CD4-positive, alpha-beta T cell treated with Interleukin-10 for 1 hour (primary cell): ENCODE measurements at places on chromosomes 5 and 9.

- no peak for DNase-seq
Observed at GRCh38 chr9:90642570-90643539, at the start of gene DIRAS2. TSS of gene DIRAS2 (minus strand) at chr9:90642824. CDS start at chr9:90613827, 28,997 bp downstream.

DNA sequence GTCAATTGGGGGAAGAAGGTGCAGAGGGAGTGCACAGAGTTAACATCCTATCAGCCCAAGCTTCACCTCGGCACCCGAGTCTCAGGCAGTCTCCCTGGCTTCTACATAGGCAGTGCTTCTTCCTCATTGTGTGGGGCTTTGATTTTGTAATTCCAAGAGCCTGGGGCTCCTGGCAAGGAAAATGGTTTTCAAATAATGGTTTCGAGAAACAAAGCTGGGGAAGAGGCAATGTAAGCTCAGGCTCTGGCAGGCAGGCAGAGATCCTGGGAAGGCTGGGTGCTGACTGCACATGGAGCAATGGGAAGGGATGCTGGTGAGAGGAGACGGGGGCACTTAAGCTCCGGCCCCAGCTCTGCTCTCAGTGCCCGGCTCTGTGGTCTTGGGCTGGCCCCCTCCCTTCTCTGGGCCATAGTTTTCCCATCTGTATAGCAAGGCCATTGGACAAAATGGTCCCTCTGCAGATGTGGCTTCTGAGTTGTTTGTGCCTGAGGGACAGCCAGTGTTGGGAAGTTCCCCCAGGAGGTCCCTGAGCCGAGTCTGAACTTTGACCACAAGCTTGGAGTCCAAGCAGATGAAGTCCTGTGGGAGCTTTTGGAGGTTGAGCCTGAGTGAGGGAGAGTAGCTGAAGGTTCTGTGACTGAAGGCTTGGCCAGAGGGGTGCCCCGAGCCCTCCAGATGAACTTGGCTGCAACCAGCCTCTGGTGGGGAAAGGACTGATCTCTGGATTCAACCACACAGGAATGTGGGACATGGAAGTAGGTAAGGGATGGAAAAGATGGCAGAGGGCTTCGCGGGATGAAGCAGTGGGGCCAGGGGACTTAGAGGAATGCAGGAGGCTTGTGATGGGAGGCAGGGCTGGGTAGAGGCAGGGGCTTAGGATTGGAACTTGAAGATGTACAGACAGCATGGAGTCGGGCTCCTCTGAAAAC, 28.5 kb upstream of the IL17B start:
- DNase-seq, result no peak

- DNase-seq, result no peak
Observed at GRCh38 chr9:105697871-105698270, 3.5 kb downstream of the TMEM38B start.

DNA sequence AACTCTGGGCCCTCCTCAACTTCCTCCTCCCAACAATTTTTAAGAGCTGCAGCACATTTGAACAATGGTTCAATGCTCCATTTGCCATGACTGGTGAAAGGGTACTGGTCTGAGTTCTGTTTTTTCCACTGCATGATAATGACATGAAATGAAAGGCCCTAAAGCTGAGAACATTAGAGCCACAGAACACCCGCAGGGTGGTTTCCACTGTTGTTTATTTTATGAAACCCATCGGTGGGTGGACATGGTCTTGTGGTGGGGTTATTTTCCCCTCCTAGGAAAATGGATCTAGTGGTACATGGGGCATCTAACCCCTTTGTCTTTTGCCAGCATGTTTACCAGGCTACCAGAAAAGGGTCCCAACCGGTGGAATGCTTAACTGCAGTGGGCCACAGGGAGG, 71.8 kb downstream of the SMARCA2 start:
- DNase-seq, result no peak

GRCh38 chr5:165410476-165410875, 1905.1 kb downstream of the MAT2B start:
- no peak for DNase-seq

GRCh38 chr9:136694163-136694871, 7.1 kb upstream of the AGPAT2 start:
- no peak for DNase-seq

GRCh38 chr5:25688156-25688555, 1043.4 kb upstream of the CDH10 start:
- DNase-seq, result no peak

DNA sequence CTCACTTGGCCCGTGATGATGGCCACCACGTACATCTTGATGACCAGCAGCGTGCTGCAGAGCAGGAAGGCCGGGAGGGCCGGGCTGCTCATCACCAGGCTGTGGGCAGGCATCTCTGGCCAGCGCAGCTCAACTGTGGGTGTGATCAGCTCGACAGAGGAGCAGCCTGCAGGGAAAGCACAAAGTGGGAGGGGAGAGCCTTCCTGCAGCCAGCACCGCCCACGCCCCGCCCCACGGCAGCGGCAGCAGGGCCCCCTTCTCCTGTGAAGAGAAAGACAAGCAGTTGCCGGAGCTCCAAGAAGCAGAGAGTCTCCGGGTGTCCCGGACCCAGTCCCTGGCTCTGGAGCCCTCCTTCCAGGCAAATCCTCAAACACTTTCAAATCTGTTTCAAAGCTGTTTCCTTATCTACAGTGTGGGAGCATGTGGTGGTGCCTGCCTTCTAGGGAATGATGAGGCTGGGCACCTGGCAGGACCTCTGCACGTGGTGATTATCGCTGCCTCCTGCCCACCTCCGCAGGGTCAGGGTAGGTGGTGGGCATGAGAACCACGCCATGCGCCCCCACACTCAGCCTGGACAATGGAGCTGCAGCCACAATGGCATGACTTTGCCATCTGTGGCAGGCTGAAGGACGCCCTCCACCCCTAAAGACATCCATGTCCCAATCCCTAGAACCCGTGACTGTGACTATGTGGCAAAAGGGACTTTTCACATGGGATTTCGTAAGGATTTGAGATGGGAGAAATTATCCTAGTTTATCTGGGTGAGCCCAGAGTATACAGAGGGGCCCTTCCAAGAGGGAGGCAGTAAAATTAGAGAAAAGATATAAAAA, at the start of gene PTGES:
Gene PTGES (minus strand): TSS at position 143 of the 830 bp plus-strand sequence. CDS start 30 bp downstream, at position 113.
- DNase-seq, result peak; percentile 49

DNA sequence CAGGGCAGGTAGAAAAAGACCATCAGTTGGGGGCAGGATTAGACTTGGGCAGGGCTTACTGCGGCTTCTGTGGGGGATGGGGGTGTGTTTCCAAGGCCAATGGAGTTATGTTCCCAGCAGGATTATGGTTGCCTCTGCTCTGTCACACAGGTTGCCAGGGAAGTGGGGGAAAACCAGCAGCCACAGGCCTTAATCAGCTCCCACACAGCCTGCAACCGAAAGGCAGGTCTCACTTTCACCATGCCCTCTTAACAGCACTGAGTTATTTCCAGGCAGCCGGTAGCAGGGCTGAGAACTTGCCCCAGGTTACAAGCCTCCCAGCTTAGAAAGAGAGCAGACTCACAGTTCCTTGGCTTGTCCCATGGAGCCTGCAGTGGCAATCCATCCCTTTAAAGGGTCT, 205.5 kb downstream of the FGF10 start:
- DNase-seq, result no peak

DNA sequence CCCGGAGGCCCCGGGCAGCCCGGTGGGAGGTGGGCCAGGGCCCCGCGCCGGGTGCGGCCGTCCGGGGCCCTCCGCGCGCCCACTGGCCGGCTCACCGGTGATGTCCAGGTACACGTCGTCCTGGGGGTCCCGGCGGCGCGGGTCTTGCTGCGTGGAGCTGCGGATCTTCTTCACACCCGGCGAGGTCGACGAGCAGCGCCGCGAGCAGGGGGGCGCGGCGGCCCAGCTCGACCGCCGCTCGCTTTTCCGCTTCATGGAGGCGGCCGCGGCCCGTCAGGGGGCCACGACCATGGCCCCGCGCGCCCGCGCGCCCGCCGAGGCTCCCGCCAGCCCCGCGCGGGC, 548 bp downstream of the CDC14B start:
- no peak for DNase-seq

GRCh38 chr5:163534492-163535094, 29.2 kb downstream of the MAT2B start:
- DNase-seq, result no peak

GRCh38 chr5:176180781-176181180, 57.4 kb upstream of the SIMC1 start:
- DNase-seq, result no peak

DNA sequence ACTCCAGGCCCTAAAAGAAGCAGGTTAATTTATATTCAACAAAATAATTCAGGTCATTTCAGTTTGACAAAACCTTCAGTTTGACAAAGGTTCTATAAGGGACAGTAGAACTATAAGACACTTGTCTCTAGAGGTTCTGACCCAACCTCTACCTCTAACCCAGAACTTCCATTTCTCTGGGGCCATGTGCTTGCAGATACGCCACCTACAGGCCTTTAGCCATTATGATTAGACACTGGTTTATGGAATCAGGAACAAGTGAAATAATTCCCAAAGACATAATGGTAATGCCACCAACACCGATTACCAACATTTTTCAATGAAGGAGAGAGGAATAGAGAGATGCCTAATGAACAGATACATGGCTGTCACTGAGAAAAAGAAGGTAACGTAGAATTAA, 733.9 kb downstream of the PRELID2 start:
- DNase-seq, result no peak

GRCh38 chr9:112809906-112810305, 59.3 kb downstream of the SNX30 start:
- no peak for DNase-seq

DNA sequence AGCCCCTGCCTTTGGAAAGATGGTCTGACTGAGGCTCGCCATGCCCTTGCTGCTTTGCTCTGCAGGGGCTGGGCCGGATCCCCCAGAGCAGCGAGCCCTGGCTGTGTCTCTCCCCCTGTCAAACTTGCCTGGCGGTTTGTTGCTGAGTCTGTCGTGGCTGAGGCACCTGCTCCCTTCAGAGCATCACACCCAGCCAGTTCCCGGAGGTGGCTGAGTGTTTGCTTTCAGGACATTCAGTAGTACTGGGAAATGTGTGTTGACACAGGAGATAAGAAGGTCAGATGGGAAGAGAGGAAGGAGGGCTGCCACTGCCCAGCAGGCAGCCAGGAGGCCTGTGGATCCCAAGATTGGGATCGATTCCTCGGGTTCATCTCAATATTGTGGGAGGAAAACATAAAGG, 62.9 kb downstream of the GADD45G start:
- no peak for DNase-seq

DNA sequence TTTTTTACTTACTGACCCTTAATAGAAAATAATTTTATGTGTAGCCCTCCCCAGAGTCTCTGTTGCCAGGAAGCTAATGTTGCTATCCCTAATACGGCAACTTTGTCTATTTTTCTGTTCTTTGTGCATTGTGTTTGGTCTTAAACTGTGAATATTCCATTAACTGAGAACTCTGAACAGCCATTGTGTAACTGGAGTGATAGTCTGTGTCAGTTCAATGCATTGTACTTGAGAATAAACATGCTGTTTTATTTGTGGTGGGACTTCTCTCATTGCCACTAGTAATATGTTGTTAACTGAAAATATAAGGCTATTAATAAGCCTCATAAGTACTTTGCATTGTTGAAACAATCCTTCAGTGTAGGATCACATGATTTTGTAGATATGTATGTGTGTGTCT, 278.3 kb upstream of the DMRT1 start:
- no peak for DNase-seq

GRCh38 chr5:33321026-33321425, 119.7 kb upstream of the TARS1 start:
- no peak for DNase-seq

DNA sequence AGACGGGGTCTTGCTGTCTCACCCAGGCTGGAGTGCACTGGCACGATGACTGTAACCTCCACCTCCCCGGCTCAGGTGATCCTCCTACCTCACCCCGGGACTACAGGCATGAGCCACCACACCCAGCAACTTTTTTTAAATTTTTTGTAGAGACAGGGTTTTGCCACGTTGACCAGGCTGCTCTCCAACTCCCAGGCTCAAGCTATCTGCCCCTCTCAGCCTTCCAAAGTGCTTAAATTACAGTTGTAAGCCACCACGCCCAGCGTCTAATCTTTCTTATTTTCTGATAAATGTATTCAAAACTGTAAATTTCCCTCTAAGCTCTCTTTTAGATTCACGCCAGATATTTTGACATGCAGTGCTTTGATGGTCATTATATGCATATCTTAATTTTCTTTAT, 10.3 kb downstream of the FRRS1L start:
- no peak for DNase-seq

- DNase-seq, result no peak
Observed at GRCh38 chr5:97797994-97798451, 615.0 kb upstream of the RIOK2 start.

- no peak for DNase-seq
Observed at GRCh38 chr9:116116393-116116792, 37.2 kb upstream of the PAPPA start.

DNA sequence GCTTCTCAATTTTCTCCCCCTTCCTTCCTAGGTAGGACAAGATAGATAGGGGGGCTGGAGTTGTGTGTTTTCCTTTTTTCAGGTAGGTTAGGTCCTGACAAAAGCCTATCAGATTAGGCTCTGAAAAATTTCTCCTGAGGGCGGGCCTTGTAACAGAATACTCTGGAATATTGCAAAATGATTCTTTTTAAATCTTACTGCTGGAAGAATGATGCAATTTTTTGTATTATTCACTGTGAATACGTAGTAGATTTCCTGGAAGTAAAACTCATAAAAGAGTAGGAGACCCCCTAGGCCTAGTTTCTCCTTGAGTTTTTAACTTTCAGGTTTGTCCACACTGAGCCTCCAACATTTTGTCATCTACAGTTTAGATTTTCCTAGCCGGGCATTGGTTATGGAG, 1701.8 kb downstream of the EFNA5 start:
- no peak for DNase-seq

- DNase-seq, result no peak
Observed at GRCh38 chr5:133736512-133736911, 124.2 kb upstream of the FSTL4 start.

GRCh38 chr9:93209576-93210323, 25.8 kb downstream of the WNK2 start:
- no peak for DNase-seq

DNA sequence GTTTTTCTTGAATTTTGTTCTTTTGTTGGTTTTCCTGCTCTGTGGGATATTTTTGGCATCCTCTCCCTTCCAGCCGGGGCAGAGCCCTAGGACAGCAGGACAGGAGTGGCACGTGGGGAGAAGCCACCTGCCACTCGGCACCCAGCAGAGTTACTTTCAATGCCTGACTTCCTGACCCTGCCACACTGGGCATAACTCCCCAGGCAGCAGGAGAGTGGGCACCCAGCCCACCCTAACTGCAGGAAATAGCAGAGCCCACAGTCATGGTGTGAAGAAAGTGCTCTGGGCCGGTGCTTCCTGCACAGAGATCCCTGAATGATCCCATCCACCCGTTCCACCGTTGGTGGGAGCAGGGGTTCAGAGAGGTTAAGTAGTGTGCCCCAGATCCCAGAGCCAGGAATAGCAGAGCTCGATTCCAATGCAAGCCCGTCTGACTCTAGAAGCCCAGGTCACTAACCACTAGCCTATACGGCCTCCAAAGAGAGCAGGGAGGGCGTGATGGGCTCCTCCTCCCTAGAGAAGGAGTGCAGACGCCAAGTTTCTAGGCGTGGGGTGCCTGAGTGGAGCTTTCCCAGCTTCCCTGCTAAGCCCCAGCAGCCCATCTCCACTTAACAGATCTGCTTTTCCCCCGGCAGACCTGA, 8.1 kb upstream of the NUP214 start:
- DNase-seq, result no peak

GRCh38 chr9:76526026-76526425, 67.0 kb downstream of the GCNT1 start:
- no peak for DNase-seq
